ENCODE measurements at places on chromosomes 6 and 20.

GRCh38 chr20:20440886-20441658 is 73.2 kb downstream of the INSM1 start:
- no peak for DNase-seq

- DNase-seq = no peak
Measured at GRCh38 chr20:23456873-23457272, 4.2 kb upstream of the CST11 start.

- DNase-seq = no peak
Measured at GRCh38 chr6:170314983-170315382, 8.4 kb downstream of the FAM120B start.

GRCh38 chr6:43478008-43478372 is 620 bp downstream of the TJAP1 start:
- no peak for DNase-seq

DNA sequence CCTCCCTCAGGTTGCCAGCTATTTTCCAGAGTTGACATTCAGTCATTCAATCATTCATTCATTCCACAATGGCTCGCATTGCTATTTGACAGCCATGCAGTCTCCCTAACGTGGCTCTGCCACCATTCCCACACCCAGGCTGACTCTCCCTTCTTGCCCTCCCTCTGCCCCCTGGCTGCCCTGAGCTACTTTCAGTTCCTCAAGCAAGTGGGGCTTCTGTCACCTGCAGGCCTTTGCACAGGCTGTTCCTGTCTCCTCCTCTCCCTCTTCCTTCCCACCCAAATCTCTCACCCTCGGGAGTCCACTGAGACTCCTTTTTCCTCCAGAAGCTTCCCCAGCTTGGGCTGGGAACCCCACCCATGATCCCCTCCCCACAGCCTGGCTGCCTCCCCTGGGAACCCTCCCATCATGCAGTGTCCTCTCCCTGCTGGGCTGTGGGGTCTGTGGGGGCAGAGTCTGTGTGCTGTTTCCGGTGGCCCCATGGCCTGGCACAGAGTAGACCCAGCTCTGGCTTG is 2.6 kb downstream of the PACSIN1 start:
- DNase-seq = no peak

- peak; percentile 43 for DNase-seq
Measured at GRCh38 chr6:143621876-143622605, 55.7 kb upstream of the PHACTR2 start.

DNA sequence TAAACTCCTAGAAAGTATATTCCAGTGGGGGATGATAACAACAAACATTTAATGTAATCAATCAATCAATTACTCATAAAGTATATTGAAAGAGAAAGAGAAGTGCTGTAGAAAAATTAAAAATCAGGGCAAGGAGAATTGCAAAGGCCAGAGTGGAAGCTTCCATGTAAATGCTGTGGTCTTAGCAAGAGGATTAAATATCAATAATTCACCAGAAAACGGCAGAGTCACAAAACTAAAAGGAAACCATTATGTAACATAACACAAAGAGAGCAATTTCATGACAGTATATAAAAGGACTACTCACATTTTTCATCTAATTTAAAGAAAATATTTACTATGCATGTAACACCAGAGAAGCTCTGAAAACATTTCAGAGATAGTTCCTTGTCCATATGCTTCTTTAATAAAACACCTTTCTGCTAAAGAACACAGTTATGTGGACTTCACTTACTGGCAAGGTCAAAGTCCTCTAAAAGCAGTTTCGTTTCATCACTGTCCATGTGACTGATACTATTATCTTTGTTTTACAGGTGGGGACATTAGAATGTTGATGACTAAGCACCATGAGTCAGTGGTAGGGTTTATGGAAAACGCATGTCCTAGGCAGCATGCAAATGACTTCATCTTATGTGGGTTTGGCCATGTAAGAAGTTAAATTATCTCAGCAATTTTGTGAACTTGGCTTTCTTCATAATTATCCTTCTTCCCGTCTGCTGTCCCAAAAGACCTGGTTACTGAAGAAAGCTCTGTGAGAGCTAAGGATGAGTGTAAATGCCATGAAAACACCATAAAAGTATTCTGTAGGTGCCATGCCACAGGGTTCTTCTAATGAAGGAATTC is 185.8 kb upstream of the TENT5A start:
- DNase-seq = peak; percentile 86

DNA sequence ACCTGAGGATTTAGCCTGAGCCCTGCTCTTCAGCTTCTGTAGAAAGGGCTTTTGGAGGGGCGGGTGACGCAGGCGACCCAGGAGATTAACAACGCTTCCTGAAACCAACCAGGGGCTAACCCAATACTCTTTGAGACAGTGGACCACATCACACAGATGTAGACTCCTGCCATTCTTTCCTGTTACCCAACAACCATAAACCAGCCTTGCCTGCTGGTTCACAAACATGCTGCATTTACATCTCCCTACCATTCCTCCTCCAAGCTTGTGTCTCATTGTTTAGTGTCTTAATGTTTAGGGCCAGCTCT is 28.3 kb downstream of the PPP1R16B start:
- DNase-seq = no peak

DNA sequence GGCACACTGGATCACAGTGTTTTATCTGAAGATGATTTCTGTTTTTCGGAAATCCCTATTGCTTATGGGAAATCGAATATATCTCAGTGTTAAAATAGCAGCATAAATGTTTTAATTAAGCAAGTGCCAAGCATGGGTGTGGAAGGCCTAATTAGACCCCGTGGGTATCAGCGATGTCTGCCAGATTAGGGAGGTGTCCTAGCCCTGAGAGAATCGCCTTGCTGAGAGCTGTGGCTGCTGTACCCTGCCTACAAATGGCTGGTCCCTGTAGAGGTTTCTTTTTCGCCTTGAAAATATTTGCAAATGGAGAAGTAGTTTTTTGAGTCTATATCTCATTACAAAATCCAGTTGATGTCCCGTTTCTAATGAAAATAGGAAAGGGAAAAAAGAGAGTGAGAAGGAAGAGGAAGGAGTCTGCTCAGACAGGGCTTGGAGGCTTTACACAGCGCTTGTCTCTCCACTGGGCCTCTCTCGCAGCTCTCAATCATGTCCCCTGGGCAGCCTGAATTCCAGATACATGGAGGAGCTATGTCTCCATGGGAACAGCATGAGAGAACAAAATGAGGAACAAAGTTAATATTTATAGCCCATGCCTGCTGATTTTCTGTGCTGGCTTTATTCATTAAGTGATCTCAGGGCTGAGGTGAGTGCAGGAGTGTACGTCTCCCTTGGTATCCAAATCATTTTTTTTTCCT is 35.2 kb upstream of the BCLAF1 start:
- DNase-seq = peak; percentile 27

DNA sequence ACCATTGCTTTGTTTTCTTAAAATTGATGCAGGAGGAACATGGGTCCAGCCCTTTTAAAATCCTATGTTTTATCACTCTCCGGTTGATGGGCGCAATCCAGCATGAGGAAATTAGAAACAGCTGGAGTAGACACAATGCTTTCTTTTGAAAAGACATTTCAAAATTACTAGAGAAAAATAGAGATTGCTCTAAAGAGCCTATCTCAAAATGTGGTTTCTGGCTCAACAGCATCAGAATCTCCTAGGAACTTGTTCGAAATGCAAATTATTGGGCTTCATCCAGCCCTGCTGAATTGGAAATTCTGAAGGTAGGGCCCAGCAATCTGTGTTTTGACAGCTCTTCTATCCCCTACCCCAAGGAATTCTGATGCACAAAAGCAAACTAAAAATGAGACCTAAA is 190.8 kb upstream of the BMP2 start:
- no peak for DNase-seq

DNA sequence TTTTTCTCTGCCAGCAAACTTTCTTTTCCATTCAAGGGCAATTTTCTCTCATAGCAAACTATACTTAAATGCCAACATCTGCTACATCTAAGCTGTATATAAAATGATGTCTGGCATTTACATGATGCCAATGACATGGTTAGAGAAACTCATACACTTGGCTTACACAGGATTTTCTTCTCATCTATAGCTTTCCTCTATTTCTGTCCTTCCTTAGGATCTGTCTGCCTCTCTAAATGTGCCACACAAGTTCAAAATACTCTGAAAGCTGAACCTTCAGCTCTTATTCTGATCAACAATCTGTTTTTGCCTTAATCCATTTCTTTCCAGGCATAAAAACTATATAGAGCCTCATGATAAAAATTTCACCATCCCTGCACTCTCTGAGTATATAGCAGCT is 290.9 kb upstream of the RNF217 start:
- DNase-seq = no peak

Data from fibroblast of skin of back (primary cell).